ENCODE measurements at places on chromosomes 5 and 9.
A peak's percentile ranks its signal among the peaks of the same experiment; 100 is the strongest.

DNA sequence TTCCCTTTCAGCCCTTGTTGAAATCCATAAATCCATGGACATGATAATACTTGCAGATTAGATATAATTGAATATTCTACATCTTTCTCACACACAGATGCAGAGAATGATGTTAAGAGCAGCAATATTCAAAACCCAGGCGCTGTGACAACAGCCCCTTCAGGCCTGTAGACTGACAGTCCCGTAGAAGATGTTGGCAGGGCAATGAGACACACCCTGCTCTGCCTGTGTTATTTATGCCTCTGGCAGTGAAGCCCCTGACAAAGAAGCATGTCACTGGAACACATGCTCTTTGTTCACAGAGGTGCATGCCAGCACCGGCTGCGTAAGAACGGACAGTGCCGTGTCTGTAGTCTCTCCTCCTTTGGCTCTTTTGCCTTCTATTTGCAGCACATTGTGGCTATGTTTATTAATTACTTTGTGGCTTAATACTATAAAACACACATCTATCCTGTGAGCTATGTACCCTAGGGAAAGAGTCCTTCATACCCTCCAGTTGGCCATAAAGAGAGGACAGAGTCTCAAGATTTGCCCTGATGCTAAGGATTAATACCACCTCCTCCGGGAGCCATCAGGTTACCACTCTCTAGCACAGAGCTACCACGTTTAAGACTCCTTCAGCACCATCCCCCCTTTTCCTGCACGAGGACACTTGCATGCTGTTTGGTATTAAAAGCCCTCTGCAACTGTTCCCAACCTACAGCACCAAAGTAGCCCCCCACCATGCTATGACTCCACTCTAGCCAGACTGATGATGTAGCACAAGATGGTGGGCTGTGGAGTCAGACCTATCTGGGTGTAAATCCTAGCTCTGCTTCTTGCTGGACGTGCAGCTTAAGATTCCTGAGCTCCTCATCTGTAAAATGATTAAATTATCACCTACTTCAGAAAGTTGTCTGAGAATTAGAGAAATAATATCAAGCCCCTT lies 2.0 kb upstream of the ANP32B start:
- DNase-seq = no peak

GRCh38 chr9:93125331-93125894 lies 8.6 kb downstream of the NINJ1 start:
- DNase-seq = no peak

GRCh38 chr9:14508884-14509283 lies 184.3 kb downstream of the ZDHHC21 start:
- no peak for DNase-seq

DNA sequence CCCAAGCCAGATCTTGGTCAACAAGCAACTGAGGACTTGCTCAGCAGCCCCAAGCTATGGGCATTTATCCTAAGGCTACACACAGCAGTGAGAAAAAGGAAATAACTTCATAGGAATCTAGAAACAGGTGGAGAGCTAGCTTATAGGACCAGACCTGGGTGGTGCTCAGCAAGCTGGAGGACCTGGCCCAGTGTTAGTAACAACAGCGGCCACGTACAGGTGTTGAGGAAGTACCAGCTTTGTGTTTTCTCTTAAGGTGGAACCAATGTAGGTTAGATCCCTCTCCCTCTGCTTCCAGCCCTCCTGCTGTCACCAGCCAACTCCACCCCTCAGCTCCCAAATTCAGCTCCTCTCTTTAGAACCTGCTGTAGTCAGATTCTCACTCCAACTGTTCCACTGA lies 43.4 kb downstream of the IRF1 start:
- DNase-seq = no peak

GRCh38 chr9:93962561-93963440 lies 7.6 kb upstream of the BARX1 start:
- DNase-seq = peak; percentile 88

GRCh38 chr9:80134487-80134886 lies 562.7 kb downstream of the TLE4 start:
- DNase-seq = no peak

DNA sequence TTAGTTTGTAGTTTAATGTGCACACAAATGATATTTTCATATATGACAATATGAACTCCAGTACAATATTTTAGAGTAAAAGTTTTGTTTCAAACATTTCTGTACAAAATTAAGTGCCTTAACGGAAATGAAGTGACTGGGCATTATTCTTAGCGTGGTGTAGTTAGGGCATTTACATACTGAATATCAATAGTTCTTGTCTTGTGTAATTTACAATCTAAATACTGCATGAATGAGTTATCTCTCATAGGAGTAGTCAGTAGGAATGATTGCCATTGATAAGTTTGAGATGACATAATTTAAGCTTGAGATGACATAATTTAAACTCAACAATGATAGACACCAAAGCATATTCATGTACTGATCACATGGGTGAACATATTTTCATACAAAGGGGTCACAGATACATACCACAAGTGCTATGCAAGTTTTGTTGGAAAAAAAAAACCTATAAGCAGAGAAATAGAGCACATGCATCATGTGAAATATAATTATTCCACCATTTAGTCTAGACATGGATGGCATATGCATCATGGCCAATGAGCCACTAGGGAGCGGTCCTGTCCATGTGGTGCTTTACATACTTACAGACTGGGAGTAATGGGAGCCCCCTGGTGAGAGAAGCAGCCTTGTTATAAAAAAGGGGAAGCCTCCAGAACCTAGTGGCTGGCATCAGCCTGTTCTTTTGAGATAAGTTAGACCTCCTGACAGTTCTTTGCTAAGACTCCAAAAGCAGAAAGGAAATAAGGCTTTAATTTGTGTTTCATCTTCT lies 1523.9 kb downstream of the MAT2B start:
- DNase-seq = no peak

DNA sequence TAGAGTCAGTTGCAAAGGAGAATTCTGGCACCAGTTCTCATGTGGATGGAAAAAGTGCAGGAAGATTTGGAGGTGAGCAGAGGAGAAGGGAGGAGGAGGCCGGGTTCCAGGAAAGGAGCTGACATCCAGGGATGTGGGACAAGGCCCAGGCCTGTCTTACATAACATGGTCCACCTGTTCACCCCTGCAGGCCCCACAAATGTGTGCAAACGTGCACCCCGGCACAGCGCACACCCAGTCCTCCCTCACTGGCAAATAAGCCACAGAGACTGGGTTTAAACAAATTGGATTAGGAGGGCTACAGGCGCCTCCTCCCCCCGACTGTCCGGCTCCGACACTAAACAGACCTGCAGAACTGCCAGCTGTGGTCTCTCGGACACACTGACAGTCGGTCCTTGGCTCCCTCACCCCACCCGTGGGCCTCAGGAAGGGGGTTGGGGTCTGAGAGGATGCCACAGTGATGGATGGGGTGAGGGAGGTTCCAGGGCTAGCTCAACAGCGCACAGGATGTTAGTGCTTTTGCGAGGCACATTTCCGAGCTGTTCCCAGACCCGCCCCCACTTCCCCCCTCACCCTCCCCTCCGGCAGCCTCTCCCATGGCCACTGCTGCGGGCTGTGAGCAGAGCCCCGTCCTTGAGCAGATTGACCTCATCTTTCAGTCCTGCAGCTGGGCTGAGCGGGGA lies 43.4 kb upstream of the IL17B start:
- no peak for DNase-seq

DNA sequence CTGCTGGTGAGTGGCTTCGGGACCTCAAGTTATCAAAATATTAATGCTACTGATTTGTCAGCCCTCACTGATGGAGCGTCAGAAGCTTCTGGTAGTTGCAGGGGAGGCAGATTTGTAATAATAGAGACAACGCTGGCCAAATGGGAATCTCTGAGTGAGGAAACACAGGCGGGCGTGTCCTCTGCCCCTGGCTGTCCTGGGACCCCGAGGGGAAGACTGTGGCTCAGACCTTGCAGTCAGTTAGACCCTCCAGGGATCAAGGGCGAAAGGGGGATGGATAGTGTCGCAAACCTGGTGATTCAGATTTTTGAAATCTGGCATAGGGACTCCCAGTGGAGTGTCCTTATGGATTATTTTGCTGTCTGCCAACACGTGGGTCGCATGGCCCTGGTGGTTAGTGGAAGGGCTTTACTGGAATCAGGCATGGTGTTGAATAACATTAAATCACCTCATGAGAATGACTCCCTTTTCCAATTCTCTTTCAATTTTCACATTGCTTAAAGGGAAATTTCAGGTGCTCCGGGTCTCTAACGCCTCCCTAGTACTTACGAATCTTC lies 35.1 kb upstream of the NTNG2 start:
- no peak for DNase-seq

- no peak for DNase-seq
Observed at GRCh38 chr9:35861161-35861897, 8.9 kb downstream of the OR13J1 start.

- DNase-seq = no peak
Observed at GRCh38 chr5:96330530-96331140, 102.4 kb downstream of the PCSK1 start.

DNA sequence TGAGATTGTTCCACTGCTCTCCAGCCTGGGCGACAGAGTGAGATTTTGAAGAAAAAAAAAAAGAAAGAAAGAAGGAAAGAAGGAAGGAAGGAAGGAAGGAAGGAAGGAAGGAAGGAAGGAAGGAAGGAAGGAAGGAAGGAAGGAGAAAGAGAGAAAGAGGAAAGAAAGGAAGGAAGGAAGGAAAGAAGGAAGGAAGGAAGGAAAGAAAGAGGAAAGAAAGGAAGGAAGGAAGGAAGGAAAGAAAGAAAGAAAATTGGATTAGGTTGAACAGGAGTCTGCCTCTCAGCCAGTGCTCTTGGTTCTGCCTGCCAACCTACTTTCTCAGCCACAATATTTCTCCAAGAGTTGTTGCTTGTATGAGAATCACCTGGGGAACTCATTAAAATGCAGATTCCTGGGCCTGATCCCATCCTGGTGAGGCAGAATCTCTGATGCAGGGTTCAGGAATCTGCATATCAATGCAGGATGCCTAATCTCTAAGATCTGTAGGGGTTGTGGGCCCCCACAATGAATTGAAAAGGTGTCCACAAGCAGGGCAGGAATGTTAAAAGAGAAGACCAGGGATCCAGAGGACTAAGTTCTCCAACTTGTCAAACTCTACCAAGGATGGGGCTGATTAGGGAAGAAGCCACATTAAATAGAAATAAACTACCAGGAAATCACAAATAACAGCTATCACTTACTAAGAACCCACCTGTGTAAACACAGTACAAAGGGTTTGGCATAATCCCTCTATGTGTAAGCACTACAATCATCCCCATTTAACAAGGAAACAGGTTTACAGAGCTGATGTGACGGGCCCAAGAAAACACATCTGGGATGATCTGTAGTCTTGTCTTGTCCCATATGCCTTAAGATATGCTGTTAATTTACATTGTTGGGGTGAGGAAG lies 23.4 kb upstream of the GALNT10 start:
- no peak for DNase-seq

DNA sequence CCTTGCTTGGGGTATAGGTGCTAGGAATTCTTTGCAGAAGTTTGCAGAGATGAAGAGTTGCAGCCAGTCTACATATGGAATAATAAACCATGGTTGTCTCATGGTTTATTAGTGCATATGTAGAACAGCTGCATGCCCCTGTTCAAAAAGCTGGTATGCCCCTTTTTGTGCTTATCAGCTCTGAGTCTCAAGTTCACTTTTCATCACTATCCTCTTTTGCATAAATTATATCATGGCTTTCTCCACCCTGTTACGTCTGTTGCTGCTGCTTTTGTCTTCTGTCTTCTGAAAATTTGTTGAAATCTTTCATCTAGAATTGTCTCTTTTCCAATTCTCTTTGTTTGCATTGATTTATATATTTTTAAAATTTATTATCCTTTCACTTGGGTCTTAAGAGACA lies 172.0 kb downstream of the CPLANE1 start:
- DNase-seq = no peak

- no peak for DNase-seq
Observed at GRCh38 chr5:124997186-124997893, 250.9 kb upstream of the ZNF608 start.

GRCh38 chr5:82754036-82754746 lies 323.0 kb downstream of the TMEM167A start:
- DNase-seq = no peak

- no peak for DNase-seq
Observed at GRCh38 chr5:123098767-123099513, 9.9 kb downstream of the PRDM6 start.

DNA sequence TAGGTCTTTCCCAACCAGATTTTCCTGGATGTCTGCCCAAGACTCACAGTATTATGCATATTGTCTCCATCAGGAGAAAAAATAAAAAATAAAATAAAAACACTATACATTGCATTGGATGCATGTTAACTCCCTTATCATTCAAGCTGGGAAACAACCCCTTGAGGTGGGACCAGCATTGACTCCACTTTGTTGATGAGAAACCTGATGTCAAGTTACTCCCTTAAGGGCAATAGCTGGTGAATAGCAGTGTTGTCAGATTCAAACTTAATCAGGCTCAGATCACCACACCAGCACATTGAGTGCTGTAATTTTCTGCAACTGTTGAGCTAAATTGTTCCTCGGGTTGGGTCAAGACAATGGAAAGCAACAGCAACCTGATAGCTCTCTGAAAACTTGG lies 264.0 kb upstream of the TRIM32 start:
- no peak for DNase-seq

- DNase-seq = no peak
Observed at GRCh38 chr5:136192526-136193321, at the start of gene SMIM32. Gene SMIM32 (minus strand): TSS chr5:136193162. CDS start chr5:136192524, 638 bp downstream.

DNA sequence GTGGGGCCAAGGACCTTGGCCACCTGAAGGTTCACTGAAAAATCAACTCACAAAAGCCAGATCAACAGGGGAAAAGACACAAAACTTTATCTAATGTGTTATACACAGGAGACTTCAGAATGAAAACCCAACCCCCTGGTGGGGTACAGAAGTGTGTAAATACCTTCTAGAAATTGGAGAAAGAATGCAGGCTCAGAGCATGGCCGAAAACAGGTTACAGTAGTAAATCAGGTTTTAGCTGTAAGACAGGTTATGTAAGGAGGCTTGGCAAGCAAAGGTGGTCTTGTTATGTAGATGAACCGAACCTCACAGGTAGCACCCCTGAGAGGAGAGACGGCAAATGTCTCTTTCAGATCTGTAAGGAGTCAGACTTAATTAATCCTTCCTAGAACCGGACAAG lies 10.0 kb downstream of the CEMIP2 start:
- DNase-seq = no peak

DNA sequence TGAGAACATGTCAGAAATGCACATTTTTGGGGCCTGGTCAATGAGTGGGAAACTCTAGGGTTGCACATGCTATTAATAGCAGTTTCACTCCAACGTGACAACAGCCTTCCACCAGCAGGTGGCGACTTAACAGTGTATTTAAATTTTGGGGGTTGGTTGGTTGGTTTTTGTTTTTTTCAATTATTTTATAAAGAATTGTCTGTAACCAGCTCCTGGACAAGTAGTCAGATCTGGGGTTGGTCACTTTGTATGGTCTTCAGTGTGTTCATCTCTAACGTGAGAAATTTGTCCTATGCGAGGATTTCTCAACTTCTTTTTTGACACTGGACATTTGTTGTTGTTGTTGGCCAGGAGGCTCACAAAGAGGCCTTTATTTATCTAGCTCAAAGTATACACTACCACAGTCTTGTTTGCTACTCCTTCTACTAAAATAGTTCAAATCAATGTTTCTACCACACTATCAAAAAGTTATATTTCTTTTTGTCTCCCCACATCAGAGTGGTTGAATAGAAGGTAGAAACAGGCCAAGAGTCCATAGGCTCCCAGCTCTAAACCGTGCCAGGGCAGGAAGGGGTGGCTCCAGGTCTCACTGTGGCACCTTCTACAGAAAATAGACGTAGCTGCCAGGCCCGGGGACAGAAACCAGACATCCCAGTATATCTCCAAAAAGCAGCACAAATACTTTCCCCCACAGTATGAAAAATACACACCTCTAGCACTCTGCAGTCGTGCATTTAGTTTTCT lies 110.4 kb downstream of the TRPM6 start:
- DNase-seq = peak; percentile 72

Data from activated CD4-positive, alpha-beta T cell treated with anti-CD3 and anti-CD28 coated beads for 4 hours (primary cell).